WTC11 (cell line): ENCODE measurements at places on chromosomes 3 and 15.

DNA sequence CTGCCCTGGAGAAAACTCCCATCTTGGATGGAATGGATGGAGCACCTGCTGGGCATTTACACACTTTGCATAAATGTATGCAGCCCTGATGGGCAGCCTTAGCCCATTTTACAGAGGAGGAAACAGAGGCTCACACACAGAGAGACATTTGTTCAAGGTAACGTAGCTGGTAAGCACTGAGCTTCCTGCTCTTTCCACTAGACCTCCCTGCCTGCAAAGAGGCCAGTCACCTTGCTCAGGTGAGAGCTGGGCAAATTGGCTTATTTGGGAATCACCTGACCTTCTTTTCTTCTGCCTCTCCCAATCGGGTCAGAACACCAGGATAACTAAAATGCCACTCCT lies 51.4 kb upstream of the FLNB start:
- DNase-seq: no peak

- no peak for DNase-seq
Measured at GRCh38 chr15:33586786-33587697, 276.3 kb downstream of the RYR3 start.

GRCh38 chr3:32857921-32858320 lies 40.1 kb downstream of the TRIM71 start:
- no peak for DNase-seq

- no peak for DNase-seq
Measured at GRCh38 chr3:194910414-194910984, 224.8 kb downstream of the FAM43A start.

DNA sequence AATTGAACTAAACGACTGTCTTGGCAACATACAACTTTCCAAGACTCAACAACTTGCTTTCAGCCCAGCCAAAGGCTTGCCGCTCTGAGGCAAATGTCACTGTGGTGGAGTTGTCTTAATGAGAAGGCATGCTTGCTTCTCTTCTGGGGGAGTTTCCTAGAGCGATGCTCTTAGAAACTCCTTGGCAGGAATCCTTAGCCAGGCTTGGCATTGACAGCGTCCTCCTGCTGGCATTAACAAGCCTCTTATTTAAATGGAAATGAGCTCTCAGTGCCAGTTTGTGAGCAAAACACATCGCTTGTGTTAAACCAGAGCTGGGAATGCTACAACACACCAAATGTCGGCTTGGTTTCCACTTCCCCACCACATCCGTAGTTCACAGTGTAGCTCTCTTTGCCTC lies 265.5 kb upstream of the TPRG1 start:
- DNase-seq: no peak

DNA sequence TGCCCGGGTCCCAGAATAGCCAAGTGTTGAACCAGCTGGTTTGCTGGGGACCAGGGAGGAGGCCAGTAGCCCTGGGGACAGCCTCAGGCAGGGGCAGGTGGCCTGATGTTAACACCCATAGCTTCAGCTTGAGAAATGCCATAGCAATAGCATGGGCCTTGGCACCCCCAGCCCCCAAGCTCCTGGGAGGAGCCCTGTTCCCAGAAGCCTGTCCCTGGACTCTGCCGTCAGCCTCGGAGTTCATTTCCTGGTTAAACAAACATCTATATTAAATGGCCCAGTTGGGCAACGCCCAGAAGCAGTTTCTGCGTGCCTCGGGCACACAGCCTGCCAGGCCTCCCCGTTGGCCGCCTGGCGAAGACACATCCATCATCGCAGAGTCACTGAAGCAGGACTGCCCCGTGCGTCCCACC lies 58.2 kb downstream of the FGD5 start:
- no peak for DNase-seq

DNA sequence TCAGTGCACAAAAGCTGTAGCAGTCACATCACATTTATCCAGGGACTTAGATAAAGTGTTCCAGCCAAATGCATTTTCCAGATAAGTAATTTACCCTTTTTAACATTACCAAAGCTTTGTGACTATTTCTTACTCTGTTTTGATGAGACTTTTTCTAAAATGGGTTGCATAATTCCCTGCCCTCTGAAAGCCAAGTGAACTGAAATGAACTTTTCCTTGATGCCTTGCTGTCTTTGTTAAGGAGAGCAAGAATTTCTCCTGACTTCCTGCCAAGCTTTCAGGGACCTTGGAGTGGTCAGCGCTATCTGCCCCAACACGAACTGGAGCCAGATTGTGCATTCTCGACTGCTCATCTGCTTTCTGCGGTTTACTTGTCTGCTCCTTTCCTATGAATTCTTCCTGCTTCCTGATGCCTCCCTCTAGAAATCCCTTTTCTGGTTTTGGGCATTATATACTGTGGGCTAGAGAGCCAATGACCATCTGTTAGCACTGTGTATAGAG lies 34.8 kb downstream of the EIF4E3 start:
- no peak for DNase-seq

GRCh38 chr3:170419557-170420087 lies 954 bp downstream of the CLDN11 start:
- peak; percentile 64 for DNase-seq

- no peak for DNase-seq
Measured at GRCh38 chr3:105844704-105845103, 24.1 kb downstream of the CBLB start.

- DNase-seq: no peak
Measured at GRCh38 chr3:120280566-120280965, 4.5 kb downstream of the GPR156 start.

DNA sequence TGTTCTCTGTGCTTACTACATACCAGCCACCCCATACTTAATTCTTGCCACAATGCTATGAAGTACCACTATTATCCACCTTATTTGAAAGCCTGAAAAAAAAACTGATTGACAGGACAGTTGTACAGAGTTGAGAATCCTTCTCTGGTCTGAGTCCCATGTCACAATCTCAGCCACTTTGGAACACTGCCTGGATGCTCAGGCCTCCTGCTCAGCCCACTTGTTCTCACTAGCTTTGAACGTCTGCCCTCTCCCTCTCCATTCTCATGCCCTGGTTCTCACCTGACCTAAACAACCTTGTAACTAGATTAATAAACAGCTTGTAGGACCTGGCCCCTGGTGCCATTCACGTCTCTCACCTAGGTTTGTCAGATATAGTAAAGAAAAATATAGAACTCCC lies 53.9 kb downstream of the TRIM69 start:
- no peak for DNase-seq

GRCh38 chr15:40787344-40787841 lies 17.6 kb downstream of the C15orf62 start:
- DNase-seq: peak; percentile 80

DNA sequence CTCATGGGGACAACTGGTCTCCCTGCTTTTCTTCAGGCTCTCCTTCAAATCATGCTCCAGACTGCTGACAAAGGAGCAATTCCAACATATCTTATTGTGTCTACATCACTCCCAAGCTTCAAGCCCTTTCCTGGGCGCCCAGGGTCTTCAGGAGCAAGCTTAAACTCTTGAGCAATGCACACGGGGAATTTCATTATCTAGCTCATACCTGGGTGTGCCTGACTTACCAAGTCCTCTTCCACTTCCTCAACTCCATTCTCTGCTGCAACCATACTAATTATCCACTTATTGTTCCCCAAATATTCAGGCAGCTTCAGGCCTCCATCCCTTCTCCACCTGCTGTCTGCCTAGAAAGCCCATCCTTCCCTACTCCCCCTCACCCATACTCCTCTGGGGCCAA lies 50.6 kb downstream of the B3GNT5 start:
- no peak for DNase-seq

DNA sequence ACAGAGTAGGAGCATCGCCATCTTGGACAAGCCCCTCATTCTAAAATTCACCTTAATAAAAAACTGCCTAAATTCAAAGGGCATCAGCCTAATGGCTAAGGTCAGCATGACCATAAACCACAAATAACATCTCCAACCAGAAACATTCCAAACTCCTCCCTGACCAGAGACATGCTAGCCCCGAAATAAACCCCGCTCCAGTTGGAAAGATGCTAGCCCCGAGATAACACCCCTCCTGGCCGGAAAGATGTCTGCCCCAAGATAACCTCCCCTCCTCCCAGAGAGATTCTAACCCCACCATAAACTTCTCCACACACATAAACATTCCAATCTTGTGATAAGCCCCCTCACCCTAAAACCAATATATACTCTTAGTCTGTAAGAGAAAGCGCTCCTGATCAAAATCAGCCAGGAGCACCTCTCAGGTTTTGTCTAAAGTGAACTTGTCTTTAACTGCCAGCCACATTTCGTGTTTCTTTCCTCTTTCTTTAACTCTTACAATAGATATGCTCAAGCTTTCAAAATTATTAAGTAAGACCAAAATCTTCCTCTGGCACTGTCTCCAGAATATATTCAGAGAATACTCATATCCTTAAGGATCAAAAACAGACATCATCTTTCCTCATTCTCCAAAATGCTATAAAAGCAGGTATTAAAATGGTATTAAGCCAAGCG lies 104.1 kb downstream of the GSK3B start:
- DNase-seq: no peak

DNA sequence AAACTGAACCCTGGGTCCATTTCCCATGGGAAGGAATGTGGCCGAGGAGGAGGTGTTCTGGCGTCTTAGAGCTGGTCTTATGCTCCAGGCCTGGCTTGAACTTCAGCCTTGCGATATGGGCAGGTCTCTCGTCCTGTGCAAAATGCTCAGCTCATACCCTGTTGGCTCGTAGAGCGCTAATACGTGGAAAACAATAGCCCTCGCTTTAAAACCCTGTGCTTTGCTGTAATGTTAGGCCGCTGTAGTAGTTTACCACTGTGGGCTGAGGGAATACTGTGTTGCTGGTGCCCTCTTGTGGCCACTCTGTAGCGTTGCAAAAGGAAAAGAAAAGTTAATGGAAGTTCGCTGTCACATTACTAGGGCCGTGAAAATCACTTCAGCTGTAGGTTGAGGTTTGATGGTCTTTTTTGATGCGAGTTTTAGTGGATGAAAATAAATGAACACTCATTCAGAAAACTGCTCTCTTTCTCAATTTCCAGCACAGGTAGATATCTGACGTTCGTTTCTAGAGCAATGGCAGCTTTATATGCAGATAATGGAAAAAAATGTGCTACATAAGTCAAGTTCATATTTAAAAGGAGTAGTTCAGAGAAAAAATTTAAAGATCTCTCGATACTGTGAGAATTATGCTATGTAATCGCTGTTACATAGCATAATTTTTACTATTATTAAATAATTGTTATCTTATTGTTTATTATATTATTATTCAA lies 92.9 kb downstream of the MCTP2 start:
- DNase-seq: peak; percentile 43

- DNase-seq: no peak
Measured at GRCh38 chr3:150635076-150635475, 32.0 kb downstream of the SELENOT start.

GRCh38 chr15:80173022-80173759 lies 20.4 kb downstream of the FAH start:
- peak; percentile 83 for DNase-seq

- no peak for DNase-seq
Measured at GRCh38 chr15:47950447-47950846, 170.3 kb upstream of the SLC24A5 start.
